ENCODE measurements at places on chromosomes 5 and 9. TPM values are rescaled to one million over a fixed set of nuclear protein-coding genes. Genes with fewer than 3 reads are reported as not detected.

Gene DNAI1
- total RNA-seq, result not detected

Gene PAIP1
- 37.0 TPM for total RNA-seq

Gene MLANA
- not detected for total RNA-seq

Gene TAF9
- total RNA-seq, result 47.2 TPM

Gene PLK2
- total RNA-seq, result 4.2 TPM

DNA sequence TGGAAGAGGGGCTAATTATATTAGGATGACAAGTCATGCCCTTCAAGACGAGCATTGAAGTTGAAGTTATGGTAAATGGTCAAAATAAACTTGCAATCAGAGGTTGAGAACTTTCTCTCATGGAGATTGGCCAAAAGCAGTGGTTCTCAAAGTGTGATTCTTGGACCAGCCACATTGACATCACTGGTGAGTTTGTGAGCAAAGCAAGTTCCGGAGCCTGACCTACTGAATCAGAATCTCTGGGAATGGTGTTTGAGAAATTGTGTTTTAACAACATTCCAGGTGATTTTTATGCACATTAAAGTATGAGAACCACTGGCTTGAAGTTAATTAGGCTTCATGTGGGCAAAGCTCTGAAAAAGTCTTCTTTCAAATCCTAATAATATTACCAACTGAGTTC is 403.5 kb downstream of the ZSWIM6 start:
- no peaks in the 10 kb centered on the region for H3K4me1 ChIP-seq
- no peak overlapping the region for H3K27ac ChIP-seq
- peaks cover 2% of the 10 kb centered on the region for H3K27me3 ChIP-seq
- H3K4me3 ChIP-seq, result no peak overlapping the region
- DNase-seq, result no peak

- no peaks in the 10 kb centered on the region for H3K27me3 ChIP-seq
- H3K36me3 ChIP-seq, result no peaks in the 10 kb centered on the region
- no peak overlapping the region for H3K27ac ChIP-seq
- H3K4me3 ChIP-seq, result no peak overlapping the region
Observed at GRCh38 chr9:130994135-130995085, 14.6 kb upstream of the LAMC3 start.

GRCh38 chr9:127626752-127627493 is 14.8 kb downstream of the STXBP1 start:
- no peak for DNase-seq
- H3K4me1 ChIP-seq, result no peaks in the 10 kb centered on the region
- H3K36me3 ChIP-seq, result peaks cover 2% of the 10 kb centered on the region

GRCh38 chr9:86764221-86764624 is 183.1 kb downstream of the GAS1 start:
- no peaks in the 10 kb centered on the region for H3K36me3 ChIP-seq
- no peak overlapping the region for H3K4me3 ChIP-seq
- H3K27me3 ChIP-seq, result peaks cover 2% of the 10 kb centered on the region
- no peak overlapping the region for H3K27ac ChIP-seq
- DNase-seq, result no peak
- no peaks in the 10 kb centered on the region for H3K4me1 ChIP-seq

Data from activated CD4-positive, alpha-beta memory T cell treated with anti-CD3 and anti-CD28 coated beads, Interleukin-2, amount 10 ng/mL, durations not matched to agents 7 days and 5 days (primary cell).